ENCODE measurements at places on chromosomes 2 and 18.
A peak's percentile ranks its signal among the peaks of the same experiment; 100 is the strongest.

GRCh38 chr2:122001441-122001874 lies 246.0 kb downstream of the TSN start:
- DNase-seq: no peak

DNA sequence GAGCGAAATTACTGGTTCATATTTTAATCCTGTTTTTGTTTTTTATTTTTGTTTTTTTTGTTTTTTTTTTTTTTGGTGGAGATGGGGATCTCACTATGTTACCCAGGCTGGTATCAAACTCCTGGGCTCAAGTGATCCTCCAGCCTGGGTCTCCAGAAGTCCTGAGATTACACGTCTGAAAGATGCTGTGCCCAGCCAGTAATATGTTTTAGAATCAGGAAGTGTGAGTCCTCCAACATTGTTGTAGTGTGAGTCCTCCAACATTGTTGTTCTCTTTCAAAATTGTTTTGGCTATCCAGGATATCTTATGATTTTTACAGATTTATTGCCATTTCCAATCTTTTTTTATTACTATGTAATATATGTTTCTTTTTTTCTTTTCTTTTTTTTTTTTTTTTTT lies 23.1 kb downstream of the TPRKB start:
- no peak for DNase-seq

- DNase-seq: peak; percentile 9
These were observed 1.5 kb downstream of the SPOPL start for GRCh38 chr2:138503087-138503442.

GRCh38 chr2:161956738-161957137 lies 117.3 kb downstream of the DPP4 start:
- DNase-seq: no peak

GRCh38 chr2:27262379-27263286 lies at the start of gene SLC30A3:
Gene SLC30A3 (minus strand): TSS chr2:27263047. CDS start chr2:27262906, 141 bp downstream.
- DNase-seq: peak; percentile 68
